ENCODE measurements at places on chromosomes 1 and 21.

- no peak for DNase-seq
Measured at GRCh38 chr1:175373786-175374623, 181.4 kb upstream of the KIAA0040 start.

DNA sequence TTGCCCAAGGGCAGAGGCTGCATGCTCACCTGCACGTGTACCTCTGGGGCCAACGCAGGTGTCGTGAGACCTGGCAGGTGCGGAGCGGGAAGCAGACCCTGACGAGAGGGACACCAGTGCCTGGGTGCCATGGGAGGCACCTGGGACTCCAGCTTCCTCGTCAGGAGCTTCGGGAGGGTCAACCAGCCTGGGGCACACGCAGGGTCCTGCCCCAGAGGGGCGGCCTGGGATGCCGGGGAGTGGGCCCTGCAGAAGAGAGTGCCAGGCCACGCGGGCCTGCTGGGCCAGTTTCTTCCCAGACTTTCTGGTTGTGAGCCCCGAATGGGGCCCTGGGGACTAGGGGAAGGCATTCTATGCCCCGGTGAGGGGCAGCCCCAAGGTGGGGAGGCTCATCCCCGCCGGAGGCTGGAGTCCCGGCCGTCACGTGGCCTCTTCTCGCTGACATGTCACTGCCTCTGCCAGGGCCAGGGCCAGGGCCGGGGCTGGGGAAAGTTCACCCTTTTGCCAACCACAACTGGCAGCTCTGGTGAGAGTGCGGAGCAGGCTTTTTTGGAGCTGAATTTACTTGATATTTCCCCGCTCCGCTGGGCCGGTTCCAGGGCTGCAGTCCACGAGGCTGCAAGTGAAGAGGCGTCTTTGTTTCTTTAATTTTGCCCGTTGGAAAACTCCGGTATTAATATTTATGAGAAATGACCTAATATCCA lies 38.5 kb upstream of the ACTRT2 start:
- no peak for DNase-seq

DNA sequence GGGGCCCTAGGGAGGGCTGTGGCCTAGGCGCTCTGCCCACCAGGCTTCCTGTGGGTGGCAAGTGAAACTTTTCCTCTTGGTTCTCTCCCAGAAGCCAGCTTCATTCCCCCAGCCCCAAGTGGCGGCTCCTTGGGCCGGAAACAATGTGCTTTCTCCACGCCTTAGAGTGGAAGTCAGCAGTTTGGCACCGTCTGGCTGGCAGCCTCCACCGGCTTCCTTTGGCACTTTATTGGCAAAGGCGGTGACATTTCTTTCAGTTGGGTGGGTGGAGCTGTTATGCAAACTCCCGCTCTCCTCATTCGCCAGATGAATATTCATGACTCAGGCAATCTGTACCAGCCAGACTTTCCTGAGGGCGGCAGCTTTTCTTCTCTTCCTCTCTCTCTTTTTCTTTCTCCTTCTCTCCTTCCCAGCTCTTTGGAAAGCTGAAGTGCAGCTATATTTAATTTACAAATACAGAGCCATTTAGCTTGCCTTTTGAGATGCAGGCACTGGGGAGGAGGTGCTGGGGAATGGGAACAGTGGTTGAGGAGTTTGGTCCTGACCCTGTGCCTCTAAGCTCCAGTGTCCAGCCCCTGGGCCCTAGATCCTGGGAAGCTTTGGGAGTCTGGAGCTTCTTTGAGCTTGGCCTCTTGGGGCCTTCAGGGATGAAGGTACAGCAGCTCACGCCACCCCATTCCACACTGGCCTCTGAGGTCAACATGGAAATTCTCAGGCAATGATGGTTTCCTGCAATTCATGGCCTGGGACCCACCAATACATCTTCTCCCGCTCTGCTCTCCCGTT lies 67.8 kb upstream of the POU3F1 start:
- DNase-seq = no peak

GRCh38 chr1:244252211-244252610 lies 199.5 kb downstream of the ADSS2 start:
- no peak for DNase-seq

- DNase-seq = no peak
Measured at GRCh38 chr1:234605983-234606783, 3.8 kb downstream of the IRF2BP2 start.

GRCh38 chr1:113782406-113782805 lies 23.1 kb upstream of the PHTF1 start:
- DNase-seq = no peak

DNA sequence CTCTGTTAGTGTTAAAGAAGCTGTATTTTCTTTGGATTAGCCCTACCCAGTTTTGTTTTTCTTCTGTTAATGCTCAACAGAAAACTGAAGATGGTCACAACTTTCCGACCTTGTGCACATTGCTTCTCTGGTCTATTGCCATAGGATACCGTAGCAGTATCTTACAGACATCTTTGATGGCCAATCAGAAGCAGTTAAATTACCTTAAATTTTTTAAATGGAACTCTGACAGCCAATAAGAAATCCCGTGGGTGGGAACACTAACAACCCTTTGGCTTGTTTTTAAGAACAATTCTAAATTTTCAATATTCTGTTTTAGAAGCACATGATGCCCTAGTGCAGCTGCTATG lies 17.2 kb downstream of the NFYC start:
- no peak for DNase-seq

GRCh38 chr1:24860841-24861240 lies 69.2 kb downstream of the RUNX3 start:
- no peak for DNase-seq

DNA sequence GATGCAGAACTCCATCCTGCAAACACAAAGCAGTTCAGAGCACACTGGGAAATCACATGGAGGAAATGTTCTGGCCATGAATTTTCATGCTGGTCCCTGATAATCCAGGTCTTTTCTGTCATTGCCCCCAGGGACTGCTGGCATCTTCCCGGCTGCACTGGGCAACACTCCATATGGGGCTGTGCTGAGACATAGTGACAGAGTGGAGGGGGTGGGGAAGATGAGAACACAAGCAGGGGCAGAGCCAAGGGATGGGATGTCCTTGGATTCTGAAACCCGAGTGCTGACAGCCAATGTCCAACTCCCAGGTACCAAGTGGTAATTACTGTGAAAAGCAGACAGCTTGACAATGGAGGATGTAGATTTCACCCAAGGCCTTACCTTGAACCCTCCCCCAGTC lies 185.7 kb downstream of the HIVEP3 start:
- no peak for DNase-seq

- DNase-seq = no peak
Measured at GRCh38 chr1:39711966-39712340, 20.7 kb upstream of the HPCAL4 start.

GRCh38 chr1:175537571-175537970 lies 205.8 kb downstream of the TNR start:
- no peak for DNase-seq

DNA sequence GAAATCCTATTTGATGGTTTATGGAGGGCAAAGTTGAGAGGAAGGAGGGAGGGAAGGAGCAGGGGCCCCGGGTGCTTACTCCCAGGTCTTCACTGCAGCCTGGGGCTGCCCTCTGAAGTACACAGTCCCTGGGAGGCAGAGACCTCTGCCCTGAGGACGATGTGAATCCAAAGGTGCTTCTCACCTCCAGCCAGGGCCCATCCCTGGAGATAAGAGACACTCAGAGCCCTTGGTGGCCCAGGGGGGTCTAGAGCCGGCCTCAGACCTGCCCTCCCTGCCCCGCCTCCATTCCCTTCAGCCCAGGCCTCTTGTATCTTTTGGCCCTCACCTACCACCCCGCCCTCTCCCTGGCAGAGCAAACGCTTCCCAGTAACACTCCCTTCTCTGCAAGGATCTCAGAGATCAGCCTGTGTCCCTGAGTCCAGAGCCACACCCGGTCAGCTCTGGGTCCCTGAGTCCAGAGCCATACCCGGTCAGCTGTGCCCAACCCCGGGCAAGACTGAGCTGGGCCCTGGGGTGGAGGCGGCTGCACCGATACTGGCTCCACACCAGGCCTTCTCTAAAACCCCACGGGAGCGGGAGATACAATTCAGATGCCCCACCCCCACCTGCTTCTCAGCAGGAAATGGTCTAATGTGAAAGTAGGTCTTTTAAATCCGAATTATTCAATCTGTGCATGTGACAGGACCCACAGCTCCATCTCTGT lies 3.6 kb upstream of the GNB1 start:
- DNase-seq = no peak

- DNase-seq = no peak
Measured at GRCh38 chr1:32122151-32122550, 14.3 kb downstream of the KPNA6 start.

DNA sequence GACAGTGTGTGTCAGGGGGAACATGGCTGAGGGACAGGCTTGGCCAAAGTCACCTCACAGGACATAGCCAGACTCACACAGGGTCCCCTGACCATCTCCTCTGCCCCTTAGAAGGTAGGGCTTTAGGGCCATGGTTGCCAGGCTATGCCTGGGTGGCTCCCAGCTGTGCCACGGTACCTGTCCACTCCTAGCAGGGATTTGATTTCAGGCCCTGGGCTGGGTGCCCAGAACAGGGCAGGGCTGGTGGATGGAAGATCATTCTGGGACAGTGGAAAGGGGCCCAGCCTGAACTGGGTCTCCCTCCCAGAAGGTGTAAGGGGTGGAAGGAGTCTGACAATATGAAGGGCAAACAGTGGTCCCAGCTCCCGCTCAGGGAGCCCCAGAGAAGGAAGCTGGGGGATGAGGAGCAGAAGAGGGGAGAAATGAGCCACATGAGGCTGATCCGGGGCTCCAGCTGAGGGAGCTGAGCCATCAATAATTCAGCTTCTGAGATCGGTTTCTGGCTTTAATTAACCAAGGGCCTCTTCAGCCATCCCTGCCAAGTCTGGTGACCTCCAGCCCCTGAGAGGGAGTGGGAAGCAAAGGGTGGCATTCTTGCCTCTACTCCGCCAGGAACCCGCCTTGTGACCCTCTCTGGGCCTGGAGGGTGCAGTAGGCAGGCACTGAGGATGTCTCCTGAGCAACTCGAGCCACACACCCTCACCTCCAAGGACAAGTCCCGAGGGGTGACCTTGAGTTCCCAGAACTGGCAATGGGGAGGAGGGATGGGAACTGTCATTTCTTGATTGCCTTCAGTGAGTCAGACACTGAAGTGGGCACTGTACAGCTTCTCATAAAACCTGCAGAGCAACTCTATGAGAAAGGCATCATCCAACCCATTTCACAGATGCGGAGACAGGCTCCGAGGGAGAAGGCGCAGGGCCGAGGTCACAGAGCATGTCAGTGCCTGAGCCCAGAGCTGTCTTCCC lies 2.1 kb downstream of the CD164L2 start:
- no peak for DNase-seq

DNA sequence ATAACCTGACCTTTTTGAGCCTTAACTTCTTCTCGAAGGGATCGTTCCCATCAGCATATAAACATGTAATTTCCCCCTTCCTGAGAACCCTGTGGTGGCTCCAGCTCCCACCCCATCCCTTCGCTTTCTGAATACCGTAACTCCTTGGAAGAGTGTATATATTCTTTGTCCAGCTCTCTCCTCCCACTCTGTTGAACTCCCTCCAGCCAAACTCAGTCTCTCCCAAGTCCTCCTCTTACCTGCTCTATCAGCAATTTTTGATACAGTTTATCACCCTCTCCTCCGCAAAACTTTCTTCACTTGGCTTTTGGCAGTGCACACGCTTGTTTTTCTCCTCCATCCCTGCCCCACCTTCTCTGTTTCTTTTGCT lies 109.9 kb upstream of the SLC25A33 start:
- DNase-seq = no peak

GRCh38 chr1:175317309-175317708 lies 124.7 kb upstream of the KIAA0040 start:
- no peak for DNase-seq

DNA sequence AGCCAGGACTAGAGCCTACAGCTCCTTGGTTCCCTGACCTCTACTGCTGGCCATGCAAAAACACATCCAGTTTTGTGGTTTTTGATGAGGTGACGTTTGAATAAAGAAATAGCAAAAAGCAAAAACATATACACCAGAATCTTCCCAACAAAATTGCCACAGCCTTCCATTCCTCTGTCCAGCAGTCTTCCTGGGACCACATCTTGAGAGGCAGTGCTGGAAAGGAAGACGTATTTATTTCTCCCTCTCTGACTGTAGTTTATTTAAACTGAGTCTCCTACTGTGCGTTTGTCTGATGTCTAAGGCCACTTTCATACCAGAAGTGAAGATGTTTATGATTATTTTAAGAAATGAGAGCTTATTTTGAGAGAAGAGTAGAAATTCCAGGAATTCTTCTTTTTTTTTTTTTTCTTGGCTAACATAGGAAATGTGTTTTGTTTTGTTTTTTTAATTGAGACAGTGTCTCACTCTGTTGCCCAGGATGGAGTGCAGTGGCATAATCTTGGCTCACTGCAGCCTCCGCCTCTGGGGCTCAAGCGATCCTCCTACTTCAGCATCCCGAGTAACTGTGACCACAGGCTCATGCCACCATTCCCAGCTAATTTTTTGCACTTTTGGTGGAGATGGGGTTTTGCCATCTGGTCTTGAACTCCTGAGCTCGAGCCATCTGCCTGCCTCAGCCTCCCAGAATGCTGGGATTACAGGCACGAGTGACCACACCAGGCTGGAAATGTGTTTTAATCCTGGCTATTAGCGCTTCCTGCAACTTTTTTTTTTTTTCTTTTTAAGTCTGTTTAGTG lies 118.5 kb downstream of the ITSN1 start:
- no peak for DNase-seq

DNA sequence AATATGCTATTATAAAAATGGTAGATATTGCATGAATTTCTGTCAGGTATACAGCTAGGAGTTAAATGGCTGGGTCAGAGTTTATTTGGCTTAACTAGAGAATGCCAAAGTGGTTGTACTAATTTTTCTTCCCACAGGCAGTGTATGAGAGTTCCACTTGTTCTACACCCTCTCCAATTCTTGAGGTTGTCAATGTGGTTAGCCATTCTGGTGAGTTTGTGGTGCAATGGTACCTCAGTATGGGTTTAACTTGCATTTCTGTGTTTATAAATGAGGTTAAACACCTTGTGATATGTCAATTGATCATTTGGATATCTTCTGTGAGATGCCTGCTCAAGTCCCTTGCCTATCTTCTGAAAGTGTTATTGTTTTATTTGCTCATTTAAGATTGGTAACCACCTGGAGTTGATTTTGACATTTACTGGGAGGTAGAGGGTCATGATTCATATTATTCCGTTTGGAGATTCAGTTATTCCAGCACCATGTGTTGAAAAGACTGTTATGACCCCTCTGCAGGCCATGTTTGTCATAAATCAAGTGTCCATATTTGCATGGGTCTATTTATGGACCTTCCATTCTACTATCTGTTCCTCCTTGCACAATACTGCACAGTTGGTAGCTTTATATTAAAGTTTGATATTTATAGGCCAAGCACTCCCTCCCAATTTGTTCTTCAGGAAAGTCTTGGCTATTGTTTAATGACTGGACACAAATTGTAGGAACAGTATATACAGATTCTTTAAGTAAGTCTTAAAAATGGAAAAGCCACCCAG lies 5.8 kb downstream of the FALEC start:
- DNase-seq = no peak
